ENCODE measurements at places on chromosomes 2 and 18.

DNA sequence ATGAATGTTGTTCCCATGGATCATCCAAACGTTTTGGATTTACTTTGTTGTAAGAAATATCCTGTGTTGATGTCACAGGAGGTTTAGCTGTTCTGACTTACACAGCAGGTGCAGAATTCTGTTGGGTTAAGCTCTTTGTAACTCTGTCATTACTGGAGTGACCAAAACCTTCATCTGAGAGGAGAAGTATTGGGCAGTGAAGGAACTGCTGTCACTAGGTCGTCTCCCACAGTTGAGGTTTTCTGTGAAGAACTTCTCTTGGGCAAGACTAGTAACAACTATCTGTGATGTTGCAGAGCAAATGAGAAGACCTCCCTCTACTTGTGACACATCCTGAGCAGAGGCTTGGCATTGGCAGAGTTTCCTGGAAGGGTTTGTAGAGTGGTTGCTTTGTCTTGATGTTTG lies 2.9 kb downstream of the SPTBN1 start:
- DNase-seq: no peak

DNA sequence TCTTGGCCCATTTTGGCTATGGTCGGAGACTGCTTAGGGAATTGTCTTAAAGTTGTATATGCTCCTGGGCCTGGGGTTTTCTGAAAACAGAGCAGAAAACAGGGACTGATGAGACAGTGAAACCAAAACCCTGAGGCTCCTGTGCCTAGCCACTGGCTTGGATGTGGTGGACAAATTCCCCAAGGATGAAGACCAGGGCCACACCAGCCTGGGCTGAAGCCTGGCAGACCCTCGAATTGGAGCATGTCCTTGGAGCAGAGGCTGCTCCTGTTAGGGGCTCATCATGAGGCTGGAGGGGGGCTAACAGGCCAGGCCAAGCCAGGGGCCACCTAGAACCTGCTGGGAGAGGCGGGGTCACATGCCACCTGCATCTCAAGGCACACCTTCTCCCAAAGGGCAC lies 68.1 kb downstream of the STPG4 start:
- no peak for DNase-seq

GRCh38 chr2:26382564-26382963 lies 19.2 kb upstream of the DRC1 start:
- no peak for DNase-seq

DNA sequence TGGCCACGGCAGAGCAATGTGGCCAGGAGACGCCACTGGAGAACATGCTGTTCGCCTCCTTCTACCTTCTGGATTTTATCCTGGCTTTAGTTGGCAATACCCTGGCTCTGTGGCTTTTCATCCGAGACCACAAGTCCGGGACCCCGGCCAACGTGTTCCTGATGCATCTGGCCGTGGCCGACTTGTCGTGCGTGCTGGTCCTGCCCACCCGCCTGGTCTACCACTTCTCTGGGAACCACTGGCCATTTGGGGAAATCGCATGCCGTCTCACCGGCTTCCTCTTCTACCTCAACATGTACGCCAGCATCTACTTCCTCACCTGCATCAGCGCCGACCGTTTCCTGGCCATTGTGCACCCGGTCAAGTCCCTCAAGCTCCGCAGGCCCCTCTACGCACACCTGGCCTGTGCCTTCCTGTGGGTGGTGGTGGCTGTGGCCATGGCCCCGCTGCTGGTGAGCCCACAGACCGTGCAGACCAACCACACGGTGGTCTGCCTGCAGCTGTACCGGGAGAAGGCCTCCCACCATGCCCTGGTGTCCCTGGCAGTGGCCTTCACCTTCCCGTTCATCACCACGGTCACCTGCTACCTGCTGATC lies 4.9 kb downstream of the GPR17 start:
- DNase-seq: no peak

- DNase-seq: no peak
Measured at GRCh38 chr2:24720310-24720709, 72.9 kb downstream of the PTRHD1 start.

DNA sequence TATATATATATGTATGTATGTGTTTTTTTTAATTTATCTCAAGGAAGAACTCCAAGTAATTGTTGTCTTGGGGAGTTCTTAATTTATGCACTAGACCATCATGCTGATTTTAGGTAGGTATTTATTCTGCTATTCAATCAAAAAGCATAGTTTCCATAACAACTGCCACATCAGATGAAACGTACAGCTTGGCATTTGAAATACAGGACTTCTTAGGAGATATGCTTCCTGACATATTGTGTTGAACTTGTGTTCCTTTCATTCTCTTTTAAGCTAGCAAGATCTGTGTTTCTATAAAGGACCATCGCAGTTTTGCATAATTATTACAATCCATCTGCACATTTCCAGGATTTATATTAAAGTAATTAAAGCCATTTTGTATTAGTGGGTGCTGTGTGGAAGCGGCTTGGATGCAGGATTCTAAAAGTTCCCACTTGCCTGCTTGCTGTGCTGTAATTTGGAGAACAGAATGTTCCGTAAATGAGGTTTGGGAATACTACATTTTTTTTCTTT lies 343.5 kb upstream of the FANCL start:
- no peak for DNase-seq

DNA sequence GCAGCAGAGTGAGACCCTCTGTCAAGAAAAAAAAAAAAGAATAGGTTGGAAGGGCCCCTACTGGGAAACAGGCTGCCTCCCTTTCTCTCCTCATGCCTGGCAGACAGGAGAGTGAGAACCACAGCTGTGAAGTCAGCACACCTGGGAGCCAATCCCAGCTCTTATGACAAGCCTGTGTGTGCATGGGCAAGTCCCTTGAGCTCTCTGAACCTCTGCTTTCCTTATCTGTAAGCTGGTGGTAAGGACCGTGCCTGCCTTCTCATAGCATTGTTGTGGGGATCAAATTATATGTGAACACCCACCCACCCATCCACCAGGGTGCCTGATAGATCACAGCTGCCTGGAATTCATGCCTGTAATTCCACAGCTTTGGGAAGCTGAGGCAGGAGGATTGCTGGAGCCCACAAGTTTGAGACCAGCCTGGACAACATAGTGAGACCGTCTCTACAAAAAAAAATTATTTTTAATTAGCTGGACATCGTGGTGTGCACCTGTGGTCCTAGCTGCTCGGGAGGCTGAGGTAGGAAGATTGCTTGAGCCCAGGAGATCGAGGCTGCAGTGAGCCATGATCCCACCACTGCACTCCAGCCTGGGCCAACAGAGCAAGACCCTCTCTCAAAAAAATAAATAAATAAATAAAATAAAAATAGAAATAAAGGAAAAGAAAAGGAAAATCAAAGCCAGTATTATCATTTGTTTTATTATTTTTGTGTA lies 66.9 kb upstream of the MCFD2 start:
- DNase-seq: no peak

GRCh38 chr2:66164470-66164869 lies 270.5 kb upstream of the MEIS1 start:
- no peak for DNase-seq

GRCh38 chr2:65291216-65292105 lies 63.8 kb downstream of the ACTR2 start:
- DNase-seq: no peak

GRCh38 chr2:187951470-187952218 lies 340.0 kb upstream of the GULP1 start:
- no peak for DNase-seq

DNA sequence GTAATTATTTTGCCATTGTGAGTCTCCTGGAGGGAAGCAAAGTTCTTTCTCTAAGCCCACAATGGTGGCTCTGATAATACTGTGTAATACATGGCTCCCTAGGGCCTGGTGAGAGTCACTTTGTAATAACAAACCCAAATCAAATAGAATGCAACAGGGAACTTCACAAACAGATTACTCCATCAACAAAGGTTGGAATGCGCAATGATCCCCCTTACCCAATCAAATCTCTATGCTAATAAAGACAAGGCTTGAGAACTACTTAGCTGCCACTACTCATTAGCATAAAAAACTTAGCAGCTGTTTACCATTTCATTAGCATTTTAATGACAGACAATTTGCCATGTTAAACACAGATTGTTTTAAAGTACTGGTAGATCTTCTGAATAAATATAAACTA lies 285.6 kb upstream of the SESTD1 start:
- no peak for DNase-seq

DNA sequence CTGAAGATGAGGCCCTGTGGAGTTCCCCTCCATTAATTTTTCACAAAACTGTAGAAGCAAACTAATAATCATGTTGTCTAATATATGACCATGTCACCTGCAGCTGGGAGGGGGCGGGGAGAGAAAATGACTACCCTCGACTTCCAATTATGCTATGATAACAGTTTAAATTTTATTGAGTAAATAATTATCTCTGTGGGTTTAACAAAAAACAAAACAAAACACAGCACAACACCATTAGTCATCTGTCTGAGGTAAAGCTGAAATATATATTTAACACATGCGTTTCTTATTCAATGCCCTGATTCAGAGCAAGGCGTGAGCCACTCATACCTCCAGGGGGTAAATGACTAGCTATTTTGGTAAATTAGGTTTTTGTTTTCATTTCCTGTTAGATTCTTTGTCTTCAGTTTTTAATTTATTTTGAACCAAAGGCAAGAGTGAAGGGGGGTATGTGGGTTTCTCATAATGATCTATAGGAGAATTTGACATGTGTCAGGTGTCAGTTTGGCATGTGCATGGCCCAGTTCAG lies 77.4 kb upstream of the ZCCHC2 start:
- no peak for DNase-seq

- peak; percentile 12 for DNase-seq
Measured at GRCh38 chr2:105782123-105782522, 37.4 kb downstream of the NCK2 start.

DNA sequence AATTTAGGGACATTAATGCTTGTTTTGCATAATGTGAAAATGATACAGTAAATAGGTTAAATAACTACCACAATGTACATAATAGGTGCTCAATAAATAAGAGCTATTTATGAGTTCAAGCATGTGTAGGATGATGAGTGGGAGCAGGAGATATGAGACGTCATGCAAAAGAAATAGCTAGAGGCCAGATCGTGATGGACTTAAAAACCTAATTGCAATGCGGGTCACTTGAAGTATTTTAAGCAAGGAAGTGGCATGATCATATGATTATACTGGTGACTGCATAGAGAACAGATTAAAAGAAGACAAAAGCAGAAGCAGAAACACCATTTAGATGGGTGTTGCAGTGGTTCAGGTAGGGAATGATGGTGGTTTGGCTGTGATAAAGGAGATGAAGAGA lies 78.0 kb downstream of the HNMT start:
- no peak for DNase-seq

GRCh38 chr2:85736456-85737355 lies 17.1 kb upstream of the ATOH8 start:
- DNase-seq: no peak

DNA sequence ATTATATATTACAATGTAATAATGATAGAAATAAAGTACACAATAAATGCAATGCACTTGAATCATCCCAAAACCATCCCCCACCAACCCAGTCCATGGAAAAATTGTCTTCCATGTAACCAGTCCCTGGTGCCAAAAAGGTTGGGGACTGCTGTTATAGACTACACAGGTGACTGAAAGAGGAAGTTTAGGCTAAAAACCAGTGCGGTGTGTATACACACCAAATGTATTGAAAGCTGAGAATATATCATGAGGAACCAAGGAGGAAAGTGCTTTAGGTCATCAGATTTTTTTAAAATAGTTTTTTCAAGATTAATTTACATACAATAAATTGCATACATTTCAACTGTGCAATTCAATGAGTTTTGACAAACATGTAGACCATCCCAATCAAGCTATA lies 20.5 kb upstream of the C1D start:
- DNase-seq: no peak

GRCh38 chr2:148796735-148797512 lies 78.1 kb upstream of the KIF5C start:
- DNase-seq: no peak

DNA sequence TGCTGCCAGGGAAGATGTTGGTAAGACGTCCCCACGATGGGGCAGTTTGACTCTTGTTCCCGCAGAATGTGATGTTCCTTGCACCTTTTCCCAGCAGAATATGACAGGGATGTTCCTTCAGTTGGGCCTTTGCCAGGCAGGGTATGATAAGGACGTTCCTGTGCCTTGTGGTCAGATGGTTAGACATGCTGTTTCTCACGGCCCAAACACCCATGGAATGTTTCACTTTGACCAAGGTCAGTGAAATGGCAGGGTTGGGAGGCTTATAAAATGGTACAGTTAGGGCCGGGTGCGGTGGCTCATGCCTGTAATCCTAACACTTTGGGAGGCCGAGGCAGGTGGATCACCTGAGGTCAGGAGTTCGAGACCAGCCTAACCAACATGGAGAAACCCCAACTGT lies 40.3 kb upstream of the YPEL5 start:
- no peak for DNase-seq

GRCh38 chr18:32333781-32334180 lies 136.9 kb downstream of the GAREM1 start:
- DNase-seq: no peak

- DNase-seq: no peak
Measured at GRCh38 chr2:73083886-73084800, 12.6 kb upstream of the SFXN5 start.

DNA sequence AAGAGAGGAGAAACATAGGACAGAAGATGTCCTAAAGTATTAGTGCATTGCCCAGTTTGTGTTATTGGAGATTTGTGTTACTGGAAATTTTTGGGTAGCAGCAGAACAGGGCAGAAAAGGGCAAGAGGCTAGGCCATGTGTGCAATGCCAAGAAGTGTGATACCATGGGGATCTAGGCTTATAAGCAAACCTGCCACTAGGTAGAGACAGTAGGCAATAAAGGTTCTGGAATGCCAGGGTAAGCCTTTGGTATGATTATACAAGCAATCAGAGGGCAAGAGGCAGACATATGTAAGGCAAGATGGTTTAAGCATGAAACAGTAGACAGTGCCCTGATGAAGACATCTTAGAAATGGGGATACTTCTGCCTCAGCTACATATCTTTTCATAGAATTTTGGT lies 12.3 kb upstream of the CERS6 start:
- peak; percentile 36 for DNase-seq

- DNase-seq: no peak
Measured at GRCh38 chr2:199383021-199383420, 74.7 kb downstream of the SATB2 start.

- DNase-seq: peak; percentile 1
Measured at GRCh38 chr18:76553715-76554546, 58.9 kb upstream of the ZNF516 start.

DNA sequence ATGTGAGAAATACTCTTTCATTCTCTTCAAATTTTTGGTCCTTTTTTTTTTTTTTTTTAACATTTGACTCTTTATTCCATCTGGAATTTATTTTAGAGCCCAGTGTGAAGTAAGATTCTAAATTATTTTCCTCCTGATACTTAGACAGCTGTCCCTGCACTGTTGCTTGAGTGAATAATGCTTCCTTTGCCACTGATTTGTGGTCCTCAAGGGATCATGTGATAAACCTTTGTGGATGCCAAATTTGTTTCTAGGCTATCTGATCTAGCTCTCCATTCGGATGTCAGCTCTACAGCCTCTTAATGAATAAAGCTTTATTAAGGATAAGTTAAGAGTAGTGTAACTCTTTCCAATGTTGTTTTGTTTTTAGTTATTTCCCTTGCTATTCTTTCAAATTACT lies 142.3 kb downstream of the SMAD7 start:
- DNase-seq: no peak

GRCh38 chr2:74877781-74878433 lies 44.0 kb downstream of the HK2 start:
- no peak for DNase-seq
